ENCODE measurements at places on chromosomes 6 and 20. TPM values are rescaled to one million over a fixed set of nuclear protein-coding genes. Genes with fewer than 3 reads are reported as not detected.

SLCO4A1 gene
- total RNA-seq, result 63.3 TPM

GRM4 gene
- total RNA-seq, result 0.29 TPM

COL9A3 gene
- 1.1 TPM for total RNA-seq

EDN3 gene
- total RNA-seq, result 0.87 TPM

NR2E1 gene
- total RNA-seq, result not detected

MTFR2 gene
- total RNA-seq, result 1.4 TPM

PARD6B gene
- 43.2 TPM for total RNA-seq

DUSP15 gene
- 2.4 TPM for total RNA-seq

FRK gene
- 7.2 TPM for total RNA-seq

MLN gene
- not detected for total RNA-seq

VSX1 gene
- not detected for total RNA-seq

FOXS1 gene
- total RNA-seq, result 3.3 TPM

BPIFB1 gene
- total RNA-seq, result 0.67 TPM

PRSS35 gene
- total RNA-seq, result 1.3 TPM

ZNF318 gene
- 16.4 TPM for total RNA-seq

HLA-DRB5 gene
- total RNA-seq, result 197 TPM

BNIP5 gene
- not detected for total RNA-seq

ZNF391 gene
- total RNA-seq, result 2.1 TPM

ID4 gene
- total RNA-seq, result 35.2 TPM

CRISP2 gene
- total RNA-seq, result not detected

NRSN1 gene
- total RNA-seq, result not detected

PDCD2 gene
- 41.3 TPM for total RNA-seq

OXT gene
- not detected for total RNA-seq

SLC22A16 gene
- 0.87 TPM for total RNA-seq

WFDC12 gene
- total RNA-seq, result 1.8 TPM

DBNDD2 gene
- total RNA-seq, result 66.2 TPM

SLC12A5 gene
- 2.0 TPM for total RNA-seq

FAM83C gene
- not detected for total RNA-seq

FNDC11 gene
- total RNA-seq, result 0.32 TPM

KCNQ2 gene
- total RNA-seq, result not detected

SPATA25 gene
- 1.3 TPM for total RNA-seq

GPR6 gene
- total RNA-seq, result not detected

SLC4A11 gene
- 2.7 TPM for total RNA-seq

OR2J2 gene
- not detected for total RNA-seq

SLC17A2 gene
- total RNA-seq, result not detected

ZBTB46 gene
- total RNA-seq, result 19.7 TPM

DEFB112 gene
- not detected for total RNA-seq

SEL1L2 gene
- not detected for total RNA-seq

C4A gene
- 200 TPM for total RNA-seq

PRND gene
- total RNA-seq, result 0.43 TPM

SLC32A1 gene
- total RNA-seq, result not detected

PNPLA1 gene
- total RNA-seq, result 0.35 TPM

LRP11 gene
- 51.1 TPM for total RNA-seq

RNF39 gene
- total RNA-seq, result 2.4 TPM

PHACTR1 gene
- total RNA-seq, result 72.8 TPM

PRELID3B gene
- 47.2 TPM for total RNA-seq

FAM162B gene
- 13.2 TPM for total RNA-seq

LBP gene
- 0.26 TPM for total RNA-seq

BPIFB2 gene
- total RNA-seq, result not detected

CD40 gene
- 36.8 TPM for total RNA-seq

RIMS1 gene
- total RNA-seq, result 3.9 TPM

SLC22A2 gene
- total RNA-seq, result not detected

SLC22A1 gene
- 2.7 TPM for total RNA-seq

WFDC5 gene
- 1.3 TPM for total RNA-seq

IL17A gene
- total RNA-seq, result not detected

Data from upper lobe of right lung (tissue), 1 donor.